ENCODE measurements at places on chromosomes 13 and 19.

- DNase-seq: peak; percentile 53
These were observed 46.8 kb downstream of the PTPRS start for GRCh38 chr19:5293612-5294378.

GRCh38 chr19:17784201-17785008 is 10.5 kb upstream of the B3GNT3 start:
- peak; percentile 66 for DNase-seq

DNA sequence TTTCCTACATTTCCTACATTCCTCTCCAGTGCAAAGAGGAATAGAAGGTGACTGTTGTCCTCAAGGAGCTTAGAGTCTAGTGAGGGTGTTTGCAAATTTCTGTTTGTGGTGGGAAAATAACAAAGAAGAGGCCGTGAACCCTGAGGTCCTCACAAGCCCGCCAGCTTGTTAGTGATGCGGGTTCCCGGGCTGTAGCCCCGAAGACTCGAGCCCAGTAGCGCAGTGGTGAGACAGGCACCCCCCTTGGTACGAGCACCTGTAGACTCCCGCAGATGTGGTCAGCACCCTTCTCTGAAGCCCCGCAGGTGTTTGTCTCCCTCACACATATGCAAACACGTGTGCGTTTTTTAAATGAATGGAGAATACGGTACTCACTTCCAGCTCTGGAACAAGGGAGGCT is 26.5 kb upstream of the SPACA7 start:
- no peak for DNase-seq

- DNase-seq: no peak
These were observed 1.3 kb downstream of the TPP2 start for GRCh38 chr13:102598061-102598460.

GRCh38 chr13:114010401-114011101 is 36.7 kb upstream of the C13orf46 start:
- no peak for DNase-seq

- no peak for DNase-seq
These were observed 19.0 kb downstream of the MAN2B1 start for GRCh38 chr19:12647490-12648071.

GRCh38 chr19:18401580-18402112 is 4.2 kb upstream of the LRRC25 start:
- DNase-seq: peak; percentile 54

GRCh38 chr19:49536921-49537462 is 9.2 kb downstream of the RCN3 start:
- no peak for DNase-seq

- DNase-seq: peak; percentile 68
These were observed 199.2 kb upstream of the MAB21L1 start for GRCh38 chr13:35675651-35676050.

- DNase-seq: no peak
These were observed at the start of gene RASGRP4 for GRCh38 chr19:38425810-38426466. RASGRP4 (minus strand) TSS chr19:38426219; CDS start chr19:38426091, 128 bp downstream.

DNA sequence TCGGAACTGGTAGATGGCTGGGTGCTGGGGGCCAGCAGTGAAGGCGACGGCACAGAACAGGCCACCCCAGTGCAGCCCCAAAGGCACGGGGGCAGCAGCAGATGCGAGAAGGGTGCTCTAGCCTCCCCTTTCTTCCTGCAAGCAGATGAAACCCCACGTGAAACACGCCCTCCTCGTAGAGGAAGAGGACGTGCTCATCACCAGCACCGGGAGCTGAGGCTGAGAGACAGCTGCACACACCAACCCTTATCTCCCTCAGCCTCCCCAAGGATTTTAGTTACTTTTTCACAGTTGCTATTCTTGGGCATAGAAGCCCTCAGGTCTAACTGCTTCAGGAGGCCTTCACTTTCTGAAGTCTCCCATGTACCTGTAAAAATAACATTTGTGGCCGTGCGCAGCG is 11.9 kb downstream of the ZNF787 start:
- no peak for DNase-seq

GRCh38 chr19:42412227-42412626 is 15.0 kb downstream of the LIPE start:
- no peak for DNase-seq

DNA sequence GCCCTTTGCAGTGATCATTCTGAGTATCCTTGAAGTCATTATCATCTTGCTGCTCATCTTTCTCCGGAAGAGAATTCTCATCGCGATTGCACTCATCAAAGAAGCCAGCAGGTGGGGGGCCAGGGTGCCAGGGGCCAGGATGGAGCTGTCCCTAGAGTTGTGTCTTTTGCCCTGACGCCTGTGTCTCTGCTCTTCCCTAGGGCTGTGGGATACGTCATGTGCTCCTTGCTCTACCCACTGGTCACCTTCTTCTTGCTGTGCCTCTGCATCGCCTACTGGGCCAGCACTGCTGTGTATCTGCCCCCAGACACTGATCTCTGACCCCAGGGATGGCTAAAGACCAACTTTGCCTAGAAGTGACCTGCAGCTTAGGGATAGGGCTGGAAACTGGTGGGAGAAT is 9.6 kb downstream of the SLC44A2 start:
- DNase-seq: no peak

- DNase-seq: no peak
These were observed 163.4 kb downstream of the PCDH20 start for GRCh38 chr13:61252213-61252612.

DNA sequence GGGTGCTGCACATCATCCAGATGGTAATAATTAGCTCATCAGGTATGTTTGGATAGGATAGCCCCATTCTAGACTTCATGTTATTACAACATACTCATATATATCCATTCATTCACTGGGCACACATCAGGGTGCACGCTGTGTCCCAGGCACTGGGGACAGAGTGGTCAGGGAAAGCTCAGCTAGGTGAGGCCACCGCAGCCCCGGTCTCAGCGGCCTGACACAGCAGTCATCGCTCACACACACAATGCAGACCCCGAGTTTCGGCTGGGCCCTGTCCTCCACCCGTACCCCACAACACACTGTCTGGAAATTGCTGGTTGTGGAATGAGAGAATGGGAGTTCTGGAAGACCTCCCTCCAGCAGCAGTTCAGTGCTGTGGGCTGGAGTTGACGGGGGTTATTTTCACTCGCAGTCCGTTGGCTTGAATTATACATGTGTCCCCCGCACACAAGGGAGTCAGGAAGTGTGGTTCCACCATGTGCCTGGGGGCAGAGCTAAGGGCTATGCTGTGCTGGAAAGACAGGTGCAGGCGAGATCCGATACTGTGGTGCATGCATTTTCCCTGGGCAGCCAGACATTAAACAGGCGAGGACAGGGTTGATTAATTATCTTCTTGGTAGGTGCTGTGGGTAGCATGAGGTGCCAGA is 257.6 kb downstream of the TEX29 start:
- DNase-seq: peak; percentile 18

GRCh38 chr13:43303033-43303729 is 279.8 kb downstream of the DNAJC15 start:
- peak; percentile 3 for DNase-seq

DNA sequence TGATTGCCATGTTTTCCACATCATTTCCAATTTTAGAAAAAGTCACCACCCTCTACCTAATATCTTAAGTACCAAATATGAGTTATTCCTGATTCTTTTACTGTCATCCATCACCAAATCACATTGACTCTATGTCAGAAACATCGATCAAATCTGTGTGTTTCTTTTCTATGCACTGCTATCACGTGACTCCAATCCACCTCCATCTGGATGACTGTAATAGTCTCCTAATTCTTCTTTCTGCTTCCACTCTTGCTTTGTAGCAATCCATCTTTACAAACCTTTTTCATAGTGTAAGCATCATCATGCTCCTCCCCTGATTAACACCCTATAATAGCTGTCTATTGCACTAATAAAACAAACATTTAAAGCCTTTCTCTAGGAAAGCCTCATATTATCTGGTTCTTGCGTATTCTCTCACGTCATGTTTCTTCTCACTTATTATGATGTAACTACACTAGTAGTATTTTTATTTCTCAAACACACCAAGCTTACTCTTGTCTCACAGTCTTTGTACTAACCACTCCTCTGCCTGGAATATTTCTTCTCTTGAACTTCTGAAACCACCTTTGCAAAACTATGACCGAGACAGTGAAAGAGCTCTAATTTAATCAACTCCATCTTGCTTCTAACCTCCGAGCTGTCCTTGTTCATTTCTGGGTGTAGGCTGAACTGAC is 10.7 kb upstream of the FPR3 start:
- no peak for DNase-seq

DNA sequence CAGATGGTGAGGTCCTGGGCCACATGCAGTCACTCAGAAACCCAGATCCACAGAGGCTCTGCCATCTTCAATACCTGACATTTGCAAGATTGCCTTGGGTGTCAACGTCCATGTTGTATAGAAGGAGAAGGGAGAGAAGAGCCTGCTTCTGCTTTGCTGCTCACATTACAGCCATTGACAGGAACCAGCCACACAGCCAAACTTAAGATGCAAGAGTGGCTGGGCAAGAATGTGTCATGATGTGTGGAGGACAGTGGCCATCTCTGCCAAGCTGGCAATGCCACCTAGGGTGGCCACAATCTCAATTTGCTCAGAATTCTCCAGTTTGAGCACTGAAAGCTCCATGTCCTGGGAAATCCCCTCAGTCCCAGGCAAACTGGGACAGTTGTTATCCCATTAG is 25.9 kb upstream of the SERPINE3 start:
- no peak for DNase-seq

- DNase-seq: no peak
These were observed 1.4 kb downstream of the HNRNPUL1 start for GRCh38 chr19:41265395-41266153.

GRCh38 chr13:98686270-98686669 is 66.2 kb downstream of the SLC15A1 start:
- DNase-seq: no peak

DNA sequence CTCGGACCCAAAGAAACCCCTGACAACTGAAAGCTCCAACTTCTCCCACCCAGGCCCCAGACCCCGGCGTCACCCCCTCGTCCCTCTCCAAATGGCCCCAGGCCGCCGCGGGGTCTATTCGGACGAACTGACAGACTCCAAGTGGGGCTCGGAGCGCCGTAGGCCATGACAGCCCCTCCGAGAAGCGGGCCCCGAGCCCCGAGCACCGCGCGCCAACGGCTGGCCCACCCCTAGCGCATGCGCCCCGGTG is 360 bp downstream of the DDX39A start:
- no peak for DNase-seq

DNA sequence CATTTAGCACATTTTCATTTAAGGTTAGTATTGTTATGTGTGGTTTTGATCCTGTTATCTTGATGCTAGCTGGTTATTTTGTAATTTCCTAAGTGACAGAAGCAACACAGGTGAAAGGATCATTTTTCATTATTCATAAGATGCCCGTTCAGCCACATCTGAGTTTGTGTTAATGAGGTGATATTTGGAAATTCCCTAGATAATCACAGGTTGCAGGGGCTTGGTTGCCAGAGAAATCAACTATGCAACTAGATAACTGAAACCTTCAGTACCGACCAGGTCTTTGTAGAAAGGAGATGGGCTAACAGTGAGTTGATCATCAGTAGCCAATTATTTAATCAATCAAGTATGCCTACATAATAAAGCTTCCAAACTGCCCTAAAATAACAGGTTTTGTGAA is 121.3 kb upstream of the UFM1 start:
- DNase-seq: no peak

- no peak for DNase-seq
These were observed 4.4 kb upstream of the SRRM5 start for GRCh38 chr19:43607238-43608205.

DNA sequence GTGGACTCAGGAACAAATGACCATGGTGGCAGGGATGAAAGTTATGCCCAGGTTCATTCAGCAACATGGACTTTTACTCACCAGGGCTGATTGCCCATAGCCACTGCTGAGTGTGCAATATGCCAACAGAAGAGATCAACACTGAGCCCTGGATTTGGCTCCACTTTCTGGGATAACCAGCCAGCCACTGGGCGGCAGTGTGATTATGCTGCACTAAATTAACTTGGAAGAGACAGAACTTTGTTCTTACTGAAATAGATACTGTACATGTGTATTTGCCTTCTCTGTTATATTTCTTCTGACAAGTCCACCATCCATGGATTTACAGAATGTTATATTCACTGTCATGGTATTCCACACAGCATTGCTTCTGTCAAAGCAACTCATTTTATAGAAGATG is 257.4 kb downstream of the TDRD3 start:
- DNase-seq: no peak

DNA sequence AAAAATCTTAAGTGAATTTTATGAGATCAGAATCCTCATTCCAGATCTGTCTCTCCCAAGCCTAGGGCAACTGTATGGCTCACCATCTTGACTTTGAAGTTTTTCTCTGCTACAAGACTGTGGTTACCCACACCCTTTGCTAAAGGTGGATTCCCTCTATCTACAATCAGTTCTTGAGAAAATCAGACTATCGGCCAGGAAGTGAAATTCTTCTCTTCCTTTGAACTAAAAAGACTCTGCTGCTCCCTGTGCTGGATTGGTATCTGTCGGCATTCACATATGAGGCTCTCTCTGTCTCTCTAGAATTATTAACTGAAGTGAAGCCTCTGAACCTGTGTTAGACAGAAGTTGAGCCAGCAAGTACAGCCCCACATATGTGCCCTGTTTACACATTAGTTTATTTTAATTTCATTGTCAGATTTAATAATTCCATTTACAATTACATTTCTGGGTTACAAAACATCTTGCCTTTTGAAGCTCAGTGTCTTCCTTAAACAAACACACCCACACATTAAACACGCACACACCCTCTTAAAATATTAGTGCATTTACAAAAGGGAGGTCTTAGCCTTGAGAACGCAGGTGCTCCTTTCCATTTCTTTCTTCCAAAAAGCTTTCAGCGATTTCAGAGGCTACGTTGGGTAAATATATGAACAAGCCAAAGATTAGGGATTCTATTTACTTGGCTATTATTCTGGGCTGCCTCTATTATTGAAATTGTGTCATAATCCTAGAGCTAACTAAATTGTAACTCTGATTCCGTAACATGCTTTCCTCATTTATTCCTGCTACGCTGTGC is 145.7 kb downstream of the MIPEP start:
- DNase-seq: no peak

- no peak for DNase-seq
These were observed 772 bp downstream of the FAM174C start for GRCh38 chr19:1275976-1276627.

DNA sequence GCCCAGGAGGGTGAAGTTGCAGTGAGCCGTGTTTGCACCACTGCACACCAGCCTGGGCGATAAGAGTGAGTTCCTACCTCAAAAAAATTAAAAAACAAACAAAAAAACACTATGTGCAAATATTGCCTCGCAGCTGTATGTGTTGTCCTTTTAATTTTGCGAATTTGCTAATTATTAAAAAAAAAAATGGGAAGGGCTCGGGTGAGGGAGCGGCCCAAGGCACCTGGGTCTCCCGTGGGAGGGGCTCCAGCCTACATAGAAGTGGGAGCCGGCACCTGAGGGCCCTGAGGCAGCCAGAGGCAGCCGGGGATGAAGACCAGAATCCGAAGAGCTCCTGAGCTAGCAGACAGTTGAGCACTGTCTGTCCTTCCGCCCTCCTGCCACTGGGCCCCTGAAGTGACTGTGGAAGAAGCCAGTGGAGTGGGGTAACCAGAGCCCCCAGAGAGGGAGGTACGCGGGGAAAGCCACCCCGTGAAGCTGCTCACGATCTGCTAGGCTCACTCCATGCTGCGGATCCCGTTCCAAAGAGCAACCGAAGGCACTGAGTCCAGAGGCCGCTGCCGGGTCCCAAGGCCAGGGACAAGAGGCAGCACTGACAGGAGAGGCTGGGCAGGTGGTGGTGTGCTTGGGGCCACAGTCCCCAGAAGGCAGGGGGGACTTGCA is 6.5 kb downstream of the IZUMO4 start:
- DNase-seq: no peak

GRCh38 chr13:51329606-51330005 is 9.9 kb upstream of the SERPINE3 start:
- DNase-seq: no peak

GRCh38 chr19:3096267-3096901 is 2.2 kb downstream of the GNA11 start:
- DNase-seq: no peak
